ENCODE measurements at places on chromosomes 1 and 21.

DNA sequence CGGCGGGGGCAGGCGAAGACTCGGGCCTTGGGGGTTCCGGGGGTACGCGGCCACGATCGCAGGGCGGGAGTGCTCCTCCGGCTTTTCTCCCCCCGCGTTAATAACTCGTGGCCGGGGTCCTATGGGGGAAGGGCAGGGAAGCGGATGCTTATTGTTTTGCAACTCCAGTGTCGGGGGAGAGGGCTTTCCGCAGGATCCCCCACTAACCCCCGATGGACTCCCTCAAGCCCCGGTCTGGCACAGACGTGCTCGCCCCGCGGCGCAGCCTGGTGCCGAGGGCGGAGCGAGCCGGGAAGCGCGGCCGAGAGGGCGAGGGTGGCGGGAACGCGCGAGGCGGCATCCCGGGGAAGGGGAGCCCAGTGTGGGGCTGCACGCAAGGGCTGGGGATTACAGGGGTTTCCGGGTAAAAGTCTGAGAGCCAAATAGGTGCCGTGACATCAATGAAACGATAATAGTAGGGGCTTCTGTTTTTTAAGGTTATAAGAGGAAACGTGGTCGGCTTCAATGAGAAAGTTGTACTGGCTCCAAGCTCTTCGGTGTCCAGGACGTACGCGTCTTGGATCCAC lies 772 bp downstream of the UCK2 start:
- peak; percentile 11 for DNase-seq

GRCh38 chr1:229693129-229693900 lies 67.3 kb downstream of the URB2 start:
- DNase-seq, result no peak

DNA sequence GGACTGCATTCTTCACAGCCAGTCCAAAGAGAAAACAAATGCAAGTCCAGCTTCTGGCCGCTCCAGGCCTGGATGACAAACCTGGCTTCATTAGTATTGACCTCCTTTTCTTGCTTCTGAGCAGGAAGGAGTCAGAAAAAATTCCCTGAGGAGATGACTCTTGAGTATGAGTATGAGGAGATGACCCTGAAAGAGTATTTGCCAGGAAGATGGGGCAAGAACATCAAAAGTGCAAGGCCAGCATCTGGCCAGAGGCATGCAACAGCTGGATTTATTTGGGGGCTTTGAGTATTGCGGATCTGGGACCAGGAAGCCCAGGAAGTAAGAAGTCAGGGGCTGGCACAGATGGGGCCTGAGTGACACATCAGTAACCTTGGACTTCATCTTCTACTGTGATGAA lies 113.9 kb downstream of the GLIS1 start:
- no peak for DNase-seq

GRCh38 chr1:226736908-226737818 lies 1.9 kb downstream of the ITPKB start:
- peak; percentile 49 for DNase-seq

DNA sequence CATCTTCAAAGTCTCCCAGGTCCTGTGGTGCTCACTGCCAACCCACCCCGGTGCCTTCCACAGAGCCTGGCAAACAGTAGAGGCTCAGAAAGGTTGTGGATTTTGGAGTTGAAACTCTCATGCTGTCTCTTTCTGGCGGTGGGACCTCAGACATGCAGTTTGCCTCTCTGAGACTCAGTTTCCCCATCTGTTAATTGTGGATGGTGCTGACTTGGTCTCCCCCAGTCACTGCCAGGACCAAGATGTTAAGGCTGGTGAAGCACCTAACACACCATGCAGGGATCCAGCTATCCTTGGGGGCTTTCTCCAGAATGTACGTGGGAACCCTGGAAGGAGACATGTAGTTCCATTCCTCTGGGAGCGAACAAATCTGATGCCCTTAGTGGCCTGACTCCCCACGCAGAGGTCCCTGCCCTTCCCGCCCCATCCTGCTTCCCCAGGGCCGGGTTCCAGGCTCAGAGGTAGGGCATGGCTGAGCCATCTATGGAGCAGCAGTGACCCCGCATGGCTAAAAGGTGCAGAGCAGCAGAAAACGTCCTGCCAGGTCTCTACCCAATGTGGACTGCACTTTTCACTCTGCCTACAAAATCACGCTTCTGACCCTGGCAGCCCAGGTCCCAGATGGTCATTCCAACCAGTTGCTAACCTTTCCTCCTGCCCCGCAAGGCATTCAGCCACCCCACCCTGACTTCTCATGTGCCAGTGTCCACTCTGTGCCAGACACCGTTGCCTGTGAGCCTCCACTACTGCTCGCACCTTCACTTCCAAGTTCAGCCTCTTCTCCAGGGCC lies 9.2 kb upstream of the TTC22 start:
- DNase-seq, result peak; percentile 63

DNA sequence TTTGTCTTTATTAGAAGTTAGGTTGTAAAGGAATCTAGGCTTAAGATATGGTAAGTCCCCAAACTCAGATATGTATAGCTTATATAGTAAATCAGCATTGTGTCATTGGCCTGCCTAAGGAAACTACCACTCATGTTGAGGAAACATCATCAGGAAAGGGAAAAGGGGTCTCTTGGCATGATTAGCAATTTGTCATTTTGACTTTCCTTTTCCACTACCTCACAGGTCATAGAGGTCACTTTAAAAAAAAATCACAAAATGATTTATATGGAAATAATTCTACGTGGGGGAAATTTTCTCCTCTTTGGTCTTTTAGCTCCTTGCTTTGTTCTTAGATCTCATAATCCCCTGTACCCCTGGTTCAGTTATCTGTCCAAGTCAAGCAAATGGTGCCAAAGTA lies 213.5 kb downstream of the RPS6KC1 start:
- DNase-seq, result no peak

DNA sequence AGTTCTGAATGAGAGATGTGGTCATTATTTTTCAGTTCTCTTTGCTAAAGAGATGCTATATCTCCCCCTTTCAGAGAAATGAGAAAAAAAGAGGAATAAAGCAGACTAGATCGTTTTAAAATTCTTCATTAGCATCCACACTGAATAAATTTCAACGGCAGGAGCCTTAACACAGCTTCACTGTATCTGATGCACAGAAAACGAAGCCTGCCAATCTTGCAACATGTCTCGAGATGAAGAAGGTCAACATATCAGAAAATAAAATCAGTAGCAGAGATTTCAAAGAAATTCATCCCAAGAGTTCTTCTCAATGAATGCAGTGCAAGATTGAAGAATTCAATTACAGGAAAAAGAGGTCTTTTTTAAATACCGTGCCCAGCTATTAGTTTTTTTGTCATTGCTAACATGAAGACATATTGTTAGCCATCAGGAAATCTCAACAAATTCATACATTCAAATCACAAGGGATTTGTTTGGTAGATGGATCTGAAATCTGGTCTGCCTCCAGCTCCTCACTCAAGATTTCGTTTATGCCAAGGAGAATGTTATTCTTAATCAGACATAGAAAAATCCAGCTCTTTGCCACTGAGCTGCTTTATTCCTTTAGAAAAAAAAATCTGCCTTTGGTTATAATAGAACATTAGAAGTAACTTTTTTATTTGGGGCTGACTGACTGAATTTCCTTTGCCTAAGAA lies 76.4 kb upstream of the DAB1 start:
- no peak for DNase-seq

DNA sequence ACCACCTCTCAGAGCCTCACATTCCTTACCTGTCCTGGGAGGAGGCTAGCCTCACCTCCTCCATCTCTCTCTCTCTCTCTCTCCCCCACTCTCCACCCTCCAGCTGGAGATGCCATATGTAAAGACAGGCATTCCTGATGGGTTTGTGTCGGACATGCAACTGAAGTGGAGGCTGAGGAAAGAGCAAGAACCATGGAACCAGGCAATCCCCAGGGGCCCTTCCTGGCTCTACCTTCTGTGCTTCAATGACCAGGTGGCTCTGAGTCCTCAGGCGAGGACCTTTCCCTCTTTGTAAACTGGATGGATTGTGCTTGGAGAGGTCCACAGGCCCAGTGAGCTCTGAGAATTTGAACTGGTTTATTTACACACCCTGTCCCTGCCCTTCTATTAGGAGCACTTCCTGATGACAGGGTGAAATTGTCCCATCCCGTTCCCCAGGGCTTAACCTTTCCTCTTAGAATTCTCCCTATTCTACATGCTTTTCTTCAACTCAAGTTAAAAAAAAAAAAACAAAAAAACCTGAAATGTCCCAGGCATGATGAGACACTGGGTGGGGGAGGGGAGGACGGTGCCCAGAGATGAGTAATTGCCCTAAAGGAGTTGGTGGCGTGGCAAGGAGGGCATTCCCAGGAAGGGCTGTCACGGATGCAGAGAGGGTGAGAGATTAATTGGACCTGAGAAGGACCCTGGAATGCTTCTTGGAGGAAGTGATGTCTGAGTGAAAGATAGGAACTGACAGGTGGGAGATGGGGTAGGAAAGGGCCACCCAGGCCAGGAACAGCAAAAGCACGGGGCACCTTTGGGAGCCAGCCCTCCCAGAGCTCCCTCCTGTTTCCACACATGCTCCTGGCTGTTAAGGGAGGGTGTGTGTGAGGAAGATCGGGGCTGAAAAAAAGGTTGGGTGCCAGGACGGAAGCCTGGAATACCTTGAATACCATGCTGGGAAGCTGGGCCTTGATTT lies 50.2 kb upstream of the WASF2 start:
- DNase-seq, result no peak

GRCh38 chr1:201025571-201026002 lies 2.1 kb upstream of the KIF21B start:
- no peak for DNase-seq

DNA sequence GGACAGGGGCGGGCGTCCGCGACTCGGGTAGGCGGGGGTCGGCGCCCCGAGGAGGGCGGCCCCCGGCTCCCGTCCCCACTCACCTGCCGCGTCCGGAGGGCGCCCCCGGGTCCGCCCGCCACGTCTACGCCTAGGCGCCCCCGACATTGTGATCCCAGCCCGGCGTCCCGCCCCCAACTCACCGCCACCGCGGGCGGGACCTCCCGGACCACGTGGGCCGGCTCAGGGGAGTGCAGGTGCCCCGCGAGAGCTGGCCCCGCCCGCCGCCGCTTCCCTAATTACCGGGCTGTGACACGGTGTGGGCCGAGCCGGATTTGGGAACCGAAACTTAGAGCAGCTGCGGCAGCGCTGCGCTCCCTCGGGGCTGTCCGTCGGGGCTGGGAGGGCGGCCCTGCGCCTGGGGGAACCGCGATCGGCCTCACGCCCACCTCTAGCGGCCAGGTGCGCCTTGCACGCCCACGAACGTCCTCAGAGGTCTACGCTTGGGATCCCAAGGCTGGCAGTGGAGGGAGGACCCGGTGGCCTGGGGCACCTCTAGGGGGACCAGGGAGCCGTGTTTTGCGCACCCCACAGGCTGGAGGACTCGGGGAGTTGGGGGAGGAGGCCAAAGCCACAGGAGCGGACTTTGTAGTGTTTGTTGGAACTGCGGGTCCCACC lies 521 bp upstream of the NADK start:
- peak; percentile 73 for DNase-seq

- DNase-seq, result no peak
Observed at GRCh38 chr1:25550683-25551310, 7.4 kb downstream of the LDLRAP1 start.

GRCh38 chr1:38331496-38332210 lies 285.1 kb upstream of the POU3F1 start:
- no peak for DNase-seq

GRCh38 chr1:5189384-5189783 lies 535.0 kb downstream of the AJAP1 start:
- DNase-seq, result no peak

DNA sequence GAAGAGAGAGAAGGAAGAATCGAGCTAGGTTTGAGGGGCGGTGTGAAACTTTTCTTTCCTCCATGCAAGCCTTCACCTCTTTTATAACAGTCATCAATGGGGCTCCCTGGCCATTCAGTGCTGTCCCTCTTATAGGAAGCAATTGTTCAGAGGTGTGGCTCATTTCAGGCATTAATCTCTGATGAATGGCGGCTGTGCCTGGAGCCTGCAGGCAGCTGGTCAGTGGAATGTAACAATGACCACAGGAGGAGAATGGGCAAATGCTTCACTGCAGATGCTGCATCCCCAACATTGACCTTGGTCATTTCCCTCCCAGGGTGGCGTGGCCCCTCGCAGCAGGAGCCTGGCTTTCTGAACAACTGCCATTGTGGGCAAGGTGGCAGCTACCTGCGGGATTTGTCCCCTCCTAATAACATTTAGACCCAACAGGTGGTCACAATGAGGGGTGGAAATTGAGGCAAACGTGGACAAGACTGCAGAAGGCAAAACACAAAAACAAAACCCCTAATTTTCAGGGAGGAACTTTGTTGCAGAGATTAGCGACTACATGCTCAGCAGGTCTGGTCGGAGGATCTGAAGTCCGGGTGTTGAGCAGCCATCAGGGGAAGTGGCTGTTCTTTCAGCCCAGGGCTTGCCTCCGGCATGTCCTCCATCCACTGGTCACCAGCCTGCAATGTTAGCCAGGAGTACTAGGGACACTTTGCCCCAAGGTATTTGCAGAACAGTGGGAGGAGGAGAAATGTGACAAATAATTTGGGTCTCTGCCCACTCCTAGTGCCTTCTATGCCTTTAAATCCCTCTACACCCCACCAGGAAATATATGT lies 97.3 kb upstream of the PAXBP1 start:
- no peak for DNase-seq

GRCh38 chr1:22709227-22709626 lies 1.4 kb upstream of the EPHB2 start:
- no peak for DNase-seq

- no peak for DNase-seq
Observed at GRCh38 chr1:154806333-154806732, 63.7 kb downstream of the KCNN3 start.

DNA sequence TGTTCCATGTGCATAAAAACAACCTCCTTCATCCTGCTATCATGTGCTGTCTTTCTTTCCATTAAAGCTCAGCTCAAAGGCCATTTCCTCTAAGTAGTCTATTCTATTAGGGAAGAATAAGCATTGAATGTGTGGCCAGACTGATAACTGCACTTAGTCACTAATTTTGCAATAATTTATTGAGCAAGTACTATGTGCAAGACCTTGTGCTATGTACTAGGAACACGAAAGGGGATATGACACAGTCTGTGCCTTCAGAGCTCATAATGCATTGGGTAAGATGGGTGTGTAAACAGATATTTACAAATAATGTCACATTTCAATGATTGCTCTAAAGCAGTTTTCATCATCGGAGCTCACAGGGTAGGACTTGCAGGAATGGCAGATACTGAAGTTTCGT lies 54.2 kb downstream of the NMNAT2 start:
- no peak for DNase-seq

- DNase-seq, result no peak
Observed at GRCh38 chr21:32605469-32605868, 6.7 kb downstream of the CFAP298 start.

DNA sequence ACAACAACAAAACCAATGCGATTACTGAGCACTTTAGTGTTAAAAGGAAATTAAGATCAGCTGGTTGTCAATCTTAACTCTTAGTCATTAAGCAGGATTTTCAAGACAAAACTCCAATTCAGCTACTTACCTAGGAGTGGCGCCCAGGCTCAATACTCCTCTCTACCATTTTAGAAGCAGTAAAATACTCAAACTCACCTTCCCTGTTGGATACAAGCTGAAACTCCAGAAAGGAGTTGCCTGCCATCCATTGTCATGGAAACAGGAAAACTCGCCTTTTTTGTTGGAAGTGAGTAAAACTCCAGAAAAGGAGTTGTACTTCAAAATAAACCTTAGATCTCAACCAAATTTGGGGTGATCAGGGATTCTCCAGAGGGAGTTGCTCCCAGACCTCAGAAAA lies 127.0 kb upstream of the F3 start:
- no peak for DNase-seq

All from T-helper 2 cell (primary cell).